ENCODE measurements at places on chromosomes 4 and X.

DNA sequence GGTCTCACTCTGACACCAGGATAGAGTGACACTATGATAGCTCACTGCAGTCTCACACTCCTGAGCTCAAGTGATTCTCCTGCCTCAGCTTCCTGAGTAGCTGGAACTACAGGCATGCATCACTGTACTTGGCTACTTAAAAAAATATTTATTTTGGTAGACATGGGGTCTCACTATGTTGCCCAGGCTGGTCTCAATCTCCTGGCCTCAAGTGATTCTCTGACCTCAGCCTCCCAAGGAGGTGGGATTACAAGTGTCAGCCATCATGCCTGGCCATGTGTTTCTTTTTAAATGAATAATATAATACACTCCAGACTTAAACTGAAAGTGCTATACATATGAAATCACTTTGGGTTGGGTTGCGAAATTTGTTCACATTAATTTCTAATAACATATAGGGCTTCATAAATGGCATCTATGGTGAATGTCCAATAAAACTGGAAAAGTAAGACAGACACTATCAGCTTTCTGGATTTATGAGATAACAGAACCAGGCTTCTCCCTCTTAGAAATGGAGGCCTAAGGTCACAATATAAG is 48.0 kb downstream of the SEC24D start:
- no peak for DNase-seq

DNA sequence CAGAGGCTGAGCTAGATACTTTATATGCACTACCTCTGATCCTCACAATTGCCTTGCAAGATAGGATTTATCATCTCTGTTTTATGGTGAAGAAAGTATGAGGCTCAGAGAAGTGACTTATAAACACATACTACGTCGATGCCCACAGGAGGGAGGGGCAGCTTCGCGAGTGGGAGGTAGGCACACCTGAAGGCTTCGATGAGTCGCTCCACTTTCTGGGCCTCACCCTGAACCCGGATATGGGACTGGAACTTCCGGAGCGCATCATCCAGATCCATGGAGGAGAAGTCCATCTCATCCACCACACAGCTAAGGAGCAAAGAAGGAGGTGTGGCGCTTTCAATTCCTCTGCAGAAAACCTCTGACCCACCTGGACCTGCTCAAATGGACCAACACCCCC is 22.9 kb upstream of the KDM5C start:
- no peak for DNase-seq

DNA sequence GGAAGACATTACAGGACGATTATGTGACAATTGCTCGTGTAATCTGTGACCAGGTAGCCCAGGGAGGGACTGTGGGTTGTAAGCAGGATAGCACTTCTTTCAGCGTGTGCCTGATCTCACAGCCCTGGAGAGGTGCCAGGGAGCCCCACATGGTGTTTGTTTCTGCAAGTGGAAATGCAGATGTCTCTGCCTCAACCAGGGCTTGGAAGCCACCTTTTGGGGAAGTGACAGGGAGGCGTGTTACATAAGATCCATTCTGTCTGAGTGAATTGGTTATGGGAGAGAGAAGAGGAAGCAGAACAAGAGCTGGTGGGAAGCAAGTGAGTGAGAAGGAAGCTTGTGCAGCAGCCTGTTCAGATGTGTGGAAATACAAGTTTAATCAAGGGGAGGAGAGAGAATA is 104.5 kb upstream of the GATB start:
- no peak for DNase-seq

DNA sequence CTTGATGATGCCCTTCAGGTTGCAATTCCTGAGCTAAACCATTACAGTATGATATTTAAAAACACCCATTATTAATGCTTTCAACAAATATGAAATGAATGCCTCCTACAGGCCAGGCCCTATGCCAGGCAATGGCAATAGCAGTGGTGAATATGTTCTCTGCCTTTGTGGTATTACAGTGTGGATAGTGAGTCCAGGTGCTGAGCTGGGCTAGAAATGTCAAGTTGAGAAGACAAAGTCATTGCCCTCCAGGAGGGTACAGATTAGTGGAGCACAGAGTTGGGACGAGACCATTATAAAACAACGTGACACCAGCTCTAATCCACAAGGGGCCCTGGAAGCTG is 81.9 kb downstream of the RBM47 start:
- DNase-seq = no peak

GRCh38 chr4:119550857-119551532 is 77.6 kb downstream of the PDE5A start:
- DNase-seq = no peak

DNA sequence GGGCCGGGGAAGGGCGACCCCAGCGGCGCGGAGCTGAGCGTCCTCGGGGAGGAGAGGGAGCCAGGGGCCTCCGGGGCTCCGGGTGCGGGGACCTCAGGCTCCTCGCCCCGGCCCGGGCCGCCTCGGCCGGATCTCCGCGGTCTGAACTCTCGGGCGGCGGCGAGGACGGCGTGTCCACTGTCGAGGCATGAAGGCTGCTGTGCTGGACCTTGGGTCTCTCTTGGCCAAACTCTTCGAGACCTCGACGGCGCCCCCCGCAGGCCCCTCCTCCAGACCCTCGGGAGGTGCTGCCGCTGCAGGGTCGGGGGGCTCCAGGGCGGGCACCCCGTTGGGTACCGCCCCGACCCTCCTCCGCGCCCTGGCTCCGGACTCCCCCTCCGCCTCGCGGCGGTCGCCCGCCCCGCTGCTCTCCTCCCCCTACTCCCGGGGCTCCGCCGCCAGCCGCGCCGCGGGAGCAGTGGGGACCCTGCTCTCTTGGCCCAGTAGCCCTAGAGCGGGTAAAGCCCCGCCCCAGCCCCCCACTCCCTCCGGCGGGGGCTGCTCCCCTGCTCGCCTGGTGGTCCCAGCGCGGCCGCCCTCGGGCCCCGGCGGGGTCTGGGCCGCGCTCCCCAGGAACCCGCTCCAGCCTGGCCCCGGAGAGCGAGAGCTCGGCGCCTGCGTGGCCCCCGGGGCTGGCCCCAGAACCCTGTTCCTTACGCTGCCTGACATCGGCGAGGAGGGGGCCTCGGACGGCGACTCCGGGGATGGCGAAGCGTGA is 564 bp downstream of the FAM149A start:
- DNase-seq = peak; percentile 20

GRCh38 chr4:146442801-146443200 is 78.9 kb downstream of the SLC10A7 start:
- no peak for DNase-seq

DNA sequence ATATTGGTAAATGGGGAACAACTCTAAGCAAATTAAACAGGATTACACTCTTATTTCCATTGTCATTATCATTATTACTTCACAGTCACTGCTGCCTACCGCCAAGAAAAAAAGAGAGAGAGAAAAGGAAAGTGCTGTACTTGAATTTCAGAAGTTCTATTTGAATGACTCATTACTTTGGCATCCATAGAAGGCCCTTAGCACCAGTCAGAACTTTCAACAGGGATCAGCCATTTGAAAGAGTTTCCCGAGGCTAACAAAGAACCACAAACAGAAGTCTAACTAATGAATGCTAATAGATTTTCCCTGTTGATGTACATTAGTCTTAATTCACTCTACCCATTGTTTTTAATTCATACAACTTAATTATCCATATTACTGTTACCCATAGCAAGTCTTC is 116.3 kb downstream of the SHROOM4 start:
- DNase-seq = no peak

- DNase-seq = no peak
Measured at GRCh38 chr4:101191302-101192098, 155.8 kb downstream of the PPP3CA start.

DNA sequence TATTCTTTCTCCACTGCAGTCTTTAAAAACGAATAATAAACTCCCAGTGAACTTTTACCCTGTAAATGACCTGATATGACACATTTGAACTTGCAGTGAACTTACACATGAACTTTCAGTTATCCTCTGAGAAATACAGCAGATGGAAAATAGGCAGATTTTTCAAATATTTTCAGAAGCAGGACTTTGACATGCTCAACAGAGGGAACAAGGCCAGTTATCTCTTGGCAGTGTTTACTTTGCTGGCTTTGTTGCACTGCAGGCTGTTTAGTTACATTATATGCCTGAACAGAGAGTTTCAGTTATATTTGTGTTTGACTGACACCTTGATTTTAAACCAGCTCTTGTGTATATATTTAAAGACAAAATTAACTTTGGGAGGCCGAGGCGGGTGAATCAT is 47.6 kb upstream of the FGG start:
- no peak for DNase-seq

DNA sequence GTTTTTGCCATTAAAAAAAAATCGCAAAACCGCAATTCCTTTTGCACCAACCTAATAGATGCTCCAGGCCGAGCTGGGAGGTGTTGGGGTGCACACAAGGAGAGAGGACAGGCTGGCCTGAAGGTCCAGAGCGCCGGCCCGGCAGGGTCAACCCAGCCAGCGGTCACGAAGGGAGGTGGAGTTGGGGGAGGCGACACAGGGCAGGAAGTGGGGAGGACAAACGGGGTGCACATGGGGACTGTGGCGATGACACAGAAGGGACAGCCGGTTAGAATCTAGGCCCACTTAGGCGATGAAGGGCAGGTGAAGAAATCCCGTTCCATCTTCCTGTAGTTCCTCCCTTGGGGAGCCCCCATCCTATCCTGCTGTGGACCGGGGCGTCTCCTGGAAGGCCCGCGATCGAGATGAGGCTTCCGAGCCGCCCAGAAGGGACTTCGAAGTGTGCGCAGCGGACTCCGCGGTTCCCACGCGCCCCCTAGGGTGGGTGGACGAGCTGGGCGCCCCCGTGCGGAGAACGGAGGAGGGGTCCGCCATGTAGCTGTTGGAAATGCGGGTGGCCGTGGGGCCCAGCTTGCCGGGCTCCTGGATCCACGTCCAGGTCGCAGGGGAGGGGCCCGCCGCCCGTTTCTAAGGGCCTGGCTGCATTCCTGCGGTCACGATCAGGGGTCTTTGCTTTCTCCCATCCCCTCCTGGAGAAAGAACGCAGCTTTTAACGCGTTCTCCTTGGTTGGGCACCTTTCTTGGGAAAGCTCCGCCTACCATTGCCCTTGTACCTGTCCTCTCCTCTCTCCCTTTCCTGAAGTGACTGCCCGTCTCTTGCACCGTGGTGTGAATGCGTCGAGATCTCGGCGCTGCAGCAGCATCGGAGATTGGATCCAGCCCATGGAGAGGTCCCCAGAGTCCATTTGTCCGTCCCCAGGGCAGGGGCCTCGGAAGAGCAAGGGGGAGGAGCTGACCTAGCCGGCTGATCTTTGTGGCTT is 17.0 kb upstream of the HPF1 start:
- DNase-seq = no peak

DNA sequence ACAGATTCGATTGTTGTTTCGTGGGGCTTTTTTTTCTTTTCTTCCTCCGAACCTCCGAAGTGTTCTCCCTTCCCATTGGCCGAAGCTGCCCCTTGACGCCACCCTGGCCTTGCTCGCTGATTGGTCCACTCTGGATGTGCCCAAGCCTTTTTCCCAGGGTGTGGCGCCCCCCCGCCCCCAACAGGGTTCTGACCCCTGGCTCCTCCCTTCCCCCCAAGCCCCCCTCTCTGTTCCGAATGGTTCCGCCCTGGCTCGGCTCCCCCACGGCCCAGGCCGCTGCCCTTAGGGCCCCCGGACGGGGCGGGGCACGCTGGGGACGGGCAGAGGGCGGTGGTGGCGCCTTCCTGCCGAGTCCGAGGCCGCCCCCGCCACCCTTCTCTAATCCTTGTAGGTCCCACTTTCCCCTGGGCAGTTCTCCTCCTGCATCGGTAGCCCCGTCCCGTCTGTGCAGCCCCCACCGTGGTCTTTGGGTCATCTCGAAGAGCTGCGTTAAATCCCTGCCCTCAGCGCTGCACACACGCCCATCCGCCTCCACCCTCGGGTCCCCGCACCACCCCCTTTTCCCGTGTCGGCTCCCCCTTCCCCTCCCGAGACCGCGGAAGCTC is 25.5 kb downstream of the UTP14A start:
- DNase-seq = peak; percentile 56

DNA sequence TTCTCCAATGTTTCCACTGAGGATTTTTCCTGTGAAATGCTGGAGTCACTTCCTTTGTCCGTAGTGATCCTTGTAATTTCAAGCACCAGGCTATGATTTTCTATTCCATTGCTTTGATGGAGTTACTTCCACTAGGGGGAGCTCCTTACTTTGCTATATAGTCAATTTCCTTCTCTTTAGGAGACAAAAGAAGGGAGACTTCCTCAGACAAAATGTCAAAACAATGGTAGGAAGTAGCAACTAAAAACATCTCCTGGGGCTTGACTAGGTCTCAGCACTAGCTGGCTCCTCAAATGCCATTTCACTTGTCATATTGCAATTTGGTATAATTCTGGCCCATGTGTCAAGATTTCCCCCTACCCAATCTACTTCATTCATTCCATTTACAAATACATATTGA is 24.1 kb downstream of the ZCCHC12 start:
- DNase-seq = peak; percentile 18

DNA sequence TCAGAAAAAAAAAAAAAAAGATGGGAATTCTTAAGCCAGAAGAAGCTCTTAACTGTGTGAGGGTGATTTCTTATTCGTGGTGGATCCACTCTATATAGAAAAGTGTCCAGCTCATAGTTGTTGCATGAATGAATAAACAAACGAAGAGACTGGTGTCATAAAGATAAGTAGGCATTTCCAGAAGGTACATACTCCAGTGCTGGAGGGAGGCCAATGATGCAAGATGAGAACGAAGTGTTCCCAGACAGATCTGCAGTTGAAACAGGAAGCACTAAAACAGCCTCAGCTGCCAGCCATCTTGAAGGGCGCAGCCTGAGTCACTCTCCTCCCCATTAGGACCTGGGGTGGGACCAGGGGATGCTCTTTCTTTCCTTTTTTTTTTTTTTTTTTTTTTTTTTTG is 47.4 kb upstream of the HOPX start:
- DNase-seq = no peak

Measured in HuH-7.5 (cell line).